Breast epithelium (tissue), 4 donors: ENCODE measurements at places on chromosomes 3 and 15. TPM values are rescaled to one million over a fixed set of nuclear protein-coding genes. Genes with fewer than 3 reads are reported as not detected.

SLC33A1 gene
- total RNA-seq = 37.3 TPM

DMXL2 gene
- total RNA-seq = 36.4 TPM

DNA sequence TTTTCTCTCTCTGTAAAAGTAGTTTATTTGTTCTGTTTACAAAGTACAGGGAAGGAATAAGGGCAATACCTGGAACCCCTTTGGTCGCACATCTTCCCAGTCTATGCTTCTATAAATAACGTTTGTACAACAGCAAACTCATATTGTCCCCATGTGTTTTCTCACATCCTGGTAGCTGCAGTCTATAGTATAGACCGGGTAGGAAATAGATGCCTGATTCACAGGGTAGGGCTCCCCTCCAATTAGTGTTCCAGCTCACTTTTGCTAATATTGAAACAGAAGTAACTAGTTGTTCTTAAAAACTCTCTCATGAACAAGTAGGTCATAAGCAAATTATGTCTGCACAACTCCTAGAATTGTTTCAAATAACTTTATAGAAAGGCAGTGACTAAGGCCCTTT is 17.7 kb downstream of the ATG7 start:
- no peak overlapping the region for H3K4me3 ChIP-seq
- no peaks in the 10 kb centered on the region for H3K36me3 ChIP-seq
- H3K27ac ChIP-seq = peak overlapping the region; percentile 87
- no peak for DNase-seq

GRCh38 chr3:30631243-30631904 is 25.0 kb downstream of the TGFBR2 start:
- H3K4me3 ChIP-seq = no peak overlapping the region
- peaks cover 6% of the 10 kb centered on the region for H3K4me1 ChIP-seq
- peak overlapping the region; percentile 49 for H3K27ac ChIP-seq
- DNase-seq = no peak

DNA sequence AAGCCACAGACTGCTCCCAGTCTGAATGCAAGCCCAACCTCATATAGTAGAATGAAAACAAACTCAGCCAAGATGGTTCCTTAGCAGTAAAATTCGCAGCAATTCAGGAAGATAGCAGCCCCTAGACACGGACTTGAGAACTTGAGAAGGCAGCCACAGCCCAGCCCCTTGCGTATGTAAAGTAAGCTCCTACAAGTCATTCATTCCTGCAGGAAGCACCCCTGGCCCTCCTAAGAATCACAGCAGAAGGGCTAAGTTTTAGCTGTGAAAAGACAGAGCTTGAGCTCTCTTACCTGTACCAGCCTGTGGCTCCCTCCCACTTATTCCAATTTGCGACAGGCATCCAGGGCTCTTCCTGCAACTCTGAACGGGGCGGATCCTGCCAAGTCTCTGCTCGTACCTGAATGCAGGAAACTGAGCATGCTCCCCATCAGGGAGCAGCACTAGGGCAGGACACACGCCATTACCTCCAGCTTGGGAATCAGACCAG is 136.4 kb downstream of the MAGI1 start:
- no peaks in the 10 kb centered on the region for H3K27me3 ChIP-seq
- H3K36me3 ChIP-seq = no peaks in the 10 kb centered on the region
- no peaks in the 10 kb centered on the region for H3K4me1 ChIP-seq
- H3K4me3 ChIP-seq = no peak overlapping the region

DNA sequence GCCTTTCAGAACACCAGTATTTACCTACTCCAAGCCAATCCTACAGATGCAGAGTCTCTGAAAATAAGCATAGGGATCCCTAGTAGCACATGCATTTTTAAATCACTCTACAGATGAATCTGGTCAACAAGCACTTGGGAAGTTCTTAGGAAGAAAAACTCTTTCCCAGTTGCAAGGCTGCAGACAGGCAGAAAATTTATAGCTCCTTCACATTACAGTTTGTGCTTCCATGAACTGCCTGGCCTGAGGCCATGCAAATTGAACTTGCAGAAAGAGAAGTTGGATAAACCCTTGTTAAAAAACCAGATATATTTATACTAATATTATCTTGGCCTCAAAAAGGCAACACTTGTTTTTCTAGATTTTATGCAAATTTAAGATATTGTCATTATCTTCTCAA is 256.9 kb downstream of the EPHA3 start:
- no peaks in the 10 kb centered on the region for H3K36me3 ChIP-seq
- H3K27ac ChIP-seq = no peak overlapping the region
- no peaks in the 10 kb centered on the region for H3K27me3 ChIP-seq
- no peak overlapping the region for H3K4me3 ChIP-seq
- no peak for DNase-seq
- no peaks in the 10 kb centered on the region for H3K4me1 ChIP-seq

GRCh38 chr3:52068055-52068571 is 11.7 kb upstream of the DUSP7 start:
- H3K36me3 ChIP-seq = no peaks in the 10 kb centered on the region
- no peak overlapping the region for H3K4me3 ChIP-seq
- peaks cover 4% of the 10 kb centered on the region for H3K4me1 ChIP-seq

GRCh38 chr15:42111924-42112323 is 17.6 kb upstream of the PLA2G4D start:
- no peaks in the 10 kb centered on the region for H3K27me3 ChIP-seq
- no peak overlapping the region for H3K27ac ChIP-seq
- H3K4me3 ChIP-seq = no peak overlapping the region
- no peaks in the 10 kb centered on the region for H3K4me1 ChIP-seq

DNA sequence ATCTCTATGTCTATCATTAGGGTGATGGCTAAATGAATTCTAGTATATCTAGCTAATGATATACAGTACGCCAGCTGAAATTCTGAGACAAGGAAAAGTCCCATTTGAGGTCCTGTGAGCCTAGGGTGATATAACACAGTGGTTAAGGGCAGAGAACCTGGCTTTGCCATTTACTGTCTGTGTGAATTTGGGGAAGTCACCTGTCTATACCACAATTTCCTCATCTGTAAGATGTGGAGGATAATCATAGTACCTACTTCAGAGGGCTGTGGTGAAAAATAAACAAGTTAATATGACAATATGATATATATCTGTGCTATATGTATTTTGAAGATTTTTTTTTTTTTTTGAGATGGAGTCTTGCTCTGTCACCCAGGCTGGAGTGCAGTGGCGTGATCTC is 9.8 kb upstream of the ANKDD1A start:
- H3K27ac ChIP-seq = no peak overlapping the region
- no peaks in the 10 kb centered on the region for H3K27me3 ChIP-seq
- H3K4me1 ChIP-seq = no peaks in the 10 kb centered on the region
- DNase-seq = no peak
- no peaks in the 10 kb centered on the region for H3K36me3 ChIP-seq

DNA sequence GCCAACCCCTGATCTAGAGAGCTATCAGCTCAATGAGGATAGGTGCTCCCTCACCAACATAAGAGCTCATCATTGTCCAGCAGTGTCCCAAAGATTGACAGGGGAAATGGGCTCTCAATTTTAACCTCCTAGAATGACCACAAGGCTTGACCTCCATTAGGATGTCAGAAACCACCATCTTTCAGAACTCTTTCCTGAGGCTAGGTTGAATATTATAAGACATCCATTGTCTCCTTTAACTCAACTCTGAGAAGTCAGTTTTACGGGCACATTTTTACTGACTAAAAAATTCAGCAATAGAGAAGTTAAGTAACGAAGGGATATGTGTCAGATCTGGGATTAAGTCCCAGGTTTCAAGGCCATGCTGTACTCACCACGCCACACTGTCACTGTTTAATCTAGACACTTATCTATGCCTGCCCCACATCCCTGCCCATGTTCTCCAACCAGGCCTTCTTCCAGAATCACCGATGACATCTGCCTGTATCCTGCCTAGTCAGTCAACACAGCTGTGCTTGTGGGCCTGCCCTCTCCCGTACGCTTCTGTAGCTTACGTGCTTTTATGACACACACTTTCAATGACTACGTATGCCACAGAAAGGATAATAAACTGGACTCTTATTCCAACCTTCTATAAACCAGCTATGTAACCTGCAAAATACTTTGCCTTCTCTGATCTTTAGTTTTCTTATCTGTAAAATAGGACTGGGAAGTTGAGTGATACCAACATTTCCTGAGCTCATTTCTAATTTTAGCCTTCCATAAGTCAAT is 17.1 kb upstream of the MUC13 start:
- H3K4me3 ChIP-seq = no peak overlapping the region
- H3K4me1 ChIP-seq = no peaks in the 10 kb centered on the region
- no peak for DNase-seq
- H3K27me3 ChIP-seq = no peaks in the 10 kb centered on the region
- H3K36me3 ChIP-seq = no peaks in the 10 kb centered on the region
- no peak overlapping the region for H3K27ac ChIP-seq

DNA sequence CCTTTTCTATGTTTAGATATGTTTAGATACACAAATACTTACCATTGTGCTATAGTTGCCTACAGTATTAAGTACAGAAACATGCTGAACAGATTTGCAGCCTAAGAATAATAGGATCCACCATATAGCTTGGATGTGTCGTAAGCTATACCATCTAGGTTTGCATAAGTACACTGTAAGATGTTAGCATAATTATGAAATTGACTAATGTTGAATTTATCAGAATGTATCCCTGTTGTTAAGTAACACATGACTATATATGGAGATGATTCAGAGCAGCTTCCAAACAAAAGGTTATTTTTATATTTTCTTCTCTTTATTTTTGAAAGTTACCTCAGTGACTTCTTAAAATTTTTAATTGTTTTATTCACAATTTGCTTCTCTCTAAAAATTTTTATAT is 2.4 kb downstream of the SLC28A2 start:
- no peak overlapping the region for H3K27ac ChIP-seq
- H3K4me3 ChIP-seq = no peak overlapping the region
- no peak for DNase-seq
- no peaks in the 10 kb centered on the region for H3K27me3 ChIP-seq
- no peaks in the 10 kb centered on the region for H3K4me1 ChIP-seq

GRCh38 chr3:128167973-128168674 is 14.8 kb downstream of the EEFSEC start:
- no peaks in the 10 kb centered on the region for H3K27me3 ChIP-seq

GRCh38 chr15:28962851-28963710 is 77.3 kb downstream of the APBA2 start:
- H3K27me3 ChIP-seq = no peaks in the 10 kb centered on the region
- no peaks in the 10 kb centered on the region for H3K4me1 ChIP-seq
- no peaks in the 10 kb centered on the region for H3K36me3 ChIP-seq
